ENCODE measurements at places on chromosomes 1 and 21. TPM values are rescaled to one million over a fixed set of nuclear protein-coding genes. Genes with fewer than 3 reads are reported as not detected.

The FNDC5 gene
- 156 TPM for total RNA-seq

The CPLANE2 gene
- total RNA-seq = 9.7 TPM

The C1QB gene
- 102 TPM for total RNA-seq

The PLEKHO1 gene
- total RNA-seq = 44.3 TPM

The MRPS15 gene
- 119 TPM for total RNA-seq

The POTED gene
- total RNA-seq = not detected

The FALEC gene
- total RNA-seq = not detected

The OR2M3 gene
- total RNA-seq = not detected

The TNFRSF18 gene
- 0.32 TPM for total RNA-seq

- no peak for DNase-seq
These were observed 1.2 kb upstream of the PIK3C2B start for GRCh38 chr1:204495777-204496176.

- peak; percentile 84 for DNase-seq
These were observed 13.9 kb upstream of the CAMK1G start for GRCh38 chr1:209569455-209570207.

GRCh38 chr1:231763456-231763855, 136.9 kb downstream of the DISC1 start:
- DNase-seq = no peak

DNA sequence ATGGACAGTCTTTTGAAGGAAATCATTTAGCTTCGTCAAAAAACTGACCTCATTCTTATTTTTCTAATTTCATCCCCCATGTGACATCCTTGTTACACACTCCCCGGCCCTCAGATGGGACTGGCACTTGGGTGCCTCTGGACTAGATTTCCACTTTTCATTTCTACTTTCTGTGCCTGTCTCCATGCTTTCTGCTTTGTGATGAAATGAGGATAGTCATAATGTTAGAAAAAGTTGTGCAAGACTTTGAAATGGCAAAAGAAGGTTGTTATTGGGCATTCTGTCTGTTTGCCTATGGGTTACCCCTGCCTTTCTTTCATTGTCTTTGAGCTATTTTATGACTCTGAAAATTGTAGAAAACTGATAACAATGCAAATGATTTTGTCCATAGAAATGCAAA, 54.9 kb downstream of the MDM4 start:
- DNase-seq = no peak

- peak; percentile 77 for DNase-seq
These were observed 3.3 kb upstream of the SLC45A1 start for GRCh38 chr1:8314346-8315280.

GRCh38 chr1:11352058-11352715, 79.2 kb downstream of the UBIAD1 start:
- DNase-seq = no peak

GRCh38 chr1:230681599-230681998, 32.3 kb downstream of the AGT start:
- DNase-seq = no peak

DNA sequence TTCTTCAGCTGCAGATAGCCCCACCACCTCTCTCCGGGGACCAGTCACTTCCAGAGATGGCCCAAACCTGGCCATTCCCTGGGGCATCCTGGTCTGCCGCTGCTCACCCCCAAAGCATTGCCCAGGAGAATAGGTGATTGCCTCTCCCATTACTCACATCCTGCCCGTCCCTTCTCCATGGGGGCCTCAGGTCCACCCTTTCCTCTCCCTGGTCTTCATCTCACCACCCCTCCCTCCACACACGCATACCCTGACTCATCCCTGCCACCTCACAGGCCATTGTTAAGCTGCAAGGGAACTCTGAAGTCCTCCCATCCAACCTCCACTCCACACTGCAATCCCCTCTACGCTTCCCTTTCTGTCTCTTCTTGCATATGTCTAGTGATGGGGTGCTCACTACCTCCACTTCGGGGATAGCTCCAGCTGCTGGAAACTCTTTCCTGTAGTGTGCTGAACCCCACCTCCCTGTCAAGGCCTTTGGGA, at the start of gene PLEKHG5:
Gene PLEKHG5 (minus strand): TSS at position 188 of the 483 bp plus-strand sequence. CDS start 14,096 bp downstream, outside the sequence.
- no peak for DNase-seq

DNA sequence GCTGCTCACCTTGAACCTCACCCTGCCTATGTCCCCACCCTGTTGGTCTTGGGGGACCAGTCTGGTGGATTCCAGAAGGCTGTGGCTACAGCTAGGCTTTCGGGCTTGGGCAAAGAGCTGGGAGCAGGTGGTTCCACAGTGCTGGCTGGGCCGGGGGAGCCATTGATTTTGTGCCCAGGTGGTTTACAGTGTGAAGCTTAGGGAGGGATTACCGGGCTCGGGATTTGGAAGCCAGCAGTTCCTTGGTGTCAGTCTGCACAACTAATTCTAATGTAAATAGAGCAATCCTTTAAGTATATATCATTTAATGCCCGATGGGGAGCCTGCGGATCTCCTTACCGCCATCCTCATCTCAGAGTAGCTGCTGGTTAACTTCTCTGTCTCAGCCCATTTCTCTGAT, 38.2 kb downstream of the PRDM16 start:
- no peak for DNase-seq

GRCh38 chr1:198102454-198102827, 54.4 kb upstream of the NEK7 start:
- DNase-seq = no peak

- no peak for DNase-seq
These were observed 1285.8 kb upstream of the NCAM2 start for GRCh38 chr21:19712441-19712840.

GRCh38 chr21:16504766-16505165, 775.0 kb downstream of the USP25 start:
- no peak for DNase-seq

DNA sequence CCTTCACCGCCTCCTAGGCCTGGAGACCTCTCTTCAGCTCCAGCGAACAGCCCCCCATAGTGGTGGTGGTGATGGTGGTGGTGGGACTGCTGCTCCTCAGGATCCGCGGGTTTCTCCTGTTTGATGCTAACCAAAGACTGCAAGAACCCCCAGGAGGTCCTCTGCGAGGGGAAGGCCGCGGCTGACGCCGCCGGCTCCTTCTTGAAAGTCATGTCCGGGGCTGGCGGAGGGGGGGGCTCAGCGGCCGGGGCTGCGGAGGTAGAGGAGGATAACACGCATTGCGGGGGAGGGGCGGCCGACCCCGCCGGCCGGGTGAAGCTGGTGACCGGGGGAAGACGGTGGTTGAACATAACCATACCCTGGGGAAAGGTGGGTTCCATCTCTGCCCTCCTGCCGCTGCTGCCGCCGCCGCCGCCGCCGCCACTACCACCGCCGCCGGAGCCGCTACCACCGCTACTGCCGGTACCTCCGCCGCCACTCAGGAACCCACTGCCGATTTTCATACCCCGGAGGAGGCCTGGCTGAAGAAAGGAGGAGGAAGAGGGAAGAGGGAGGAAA, 554 bp downstream of the ZNF281 start:
- peak; percentile 56 for DNase-seq

DNA sequence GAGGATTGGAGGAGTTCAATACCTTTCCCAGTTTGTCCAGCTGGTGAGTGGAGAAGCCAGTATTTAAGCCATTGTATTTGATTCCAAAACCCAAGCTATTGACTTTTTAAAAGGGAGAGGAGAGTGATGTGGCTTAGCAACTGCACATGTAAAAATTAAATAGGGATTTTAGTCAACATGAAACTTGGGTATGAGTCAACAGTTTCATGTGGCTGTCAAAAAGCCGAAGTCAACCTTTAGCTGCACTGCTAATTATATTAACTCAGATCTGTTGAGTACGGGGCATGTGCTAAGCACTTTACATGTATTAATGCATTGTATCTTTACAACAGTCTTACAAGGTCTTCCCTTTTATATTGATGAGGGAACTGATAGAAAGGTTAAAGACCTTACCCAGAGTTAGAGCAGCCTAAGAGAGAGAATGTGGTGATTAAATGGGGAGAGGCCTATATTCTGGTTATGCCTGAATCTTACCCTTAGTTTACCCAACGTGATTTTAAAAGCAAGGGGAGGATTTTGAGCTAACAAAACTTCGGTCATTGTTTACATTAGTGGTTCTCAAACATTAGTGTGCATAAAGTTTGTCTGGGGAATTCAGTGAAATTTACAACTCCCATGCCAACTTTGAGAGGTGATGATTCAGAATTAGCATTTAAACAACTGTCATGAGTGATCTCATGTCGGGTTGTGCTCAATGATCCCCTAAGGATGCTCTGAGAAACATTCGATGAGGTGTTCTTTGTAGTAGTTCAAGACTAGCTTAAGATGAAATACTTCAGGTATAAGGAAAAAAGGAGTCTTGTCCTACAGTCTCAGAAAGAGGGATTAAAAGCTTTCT, 6.9 kb upstream of the SLC35F3 start:
- no peak for DNase-seq

DNA sequence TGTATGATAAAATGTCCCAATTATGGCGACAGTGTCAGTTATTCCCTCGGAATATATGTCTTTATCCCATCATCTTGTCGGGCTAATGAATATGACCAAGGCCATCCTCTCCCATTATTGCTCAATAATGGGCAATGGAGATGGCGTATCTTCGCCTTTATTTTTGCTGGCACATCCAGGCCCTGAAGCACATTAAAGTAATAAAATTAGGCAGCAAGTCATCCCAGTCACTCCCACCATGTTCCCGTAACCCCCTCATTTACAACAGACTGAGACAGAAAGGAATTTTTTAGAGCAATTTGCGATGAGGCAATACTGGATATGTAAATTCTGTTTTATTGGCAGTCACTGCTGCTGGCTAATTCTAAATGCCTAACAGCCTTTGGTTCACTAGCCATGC, 35.3 kb downstream of the CLIC6 start:
- DNase-seq = no peak

- peak; percentile 46 for DNase-seq
These were observed 5.2 kb downstream of the DIO1 start for GRCh38 chr1:53899206-53899628.

- DNase-seq = no peak
These were observed 25.4 kb downstream of the PIK3CD start for GRCh38 chr1:9676815-9677393.

GRCh38 chr1:151356696-151357095, 9.6 kb upstream of the RFX5 start:
- no peak for DNase-seq

GRCh38 chr21:31299291-31300147, 44.5 kb downstream of the TIAM1 start:
- DNase-seq = no peak

- no peak for DNase-seq
These were observed 6.8 kb downstream of the HCRTR1 start for GRCh38 chr1:31624309-31624708.

DNA sequence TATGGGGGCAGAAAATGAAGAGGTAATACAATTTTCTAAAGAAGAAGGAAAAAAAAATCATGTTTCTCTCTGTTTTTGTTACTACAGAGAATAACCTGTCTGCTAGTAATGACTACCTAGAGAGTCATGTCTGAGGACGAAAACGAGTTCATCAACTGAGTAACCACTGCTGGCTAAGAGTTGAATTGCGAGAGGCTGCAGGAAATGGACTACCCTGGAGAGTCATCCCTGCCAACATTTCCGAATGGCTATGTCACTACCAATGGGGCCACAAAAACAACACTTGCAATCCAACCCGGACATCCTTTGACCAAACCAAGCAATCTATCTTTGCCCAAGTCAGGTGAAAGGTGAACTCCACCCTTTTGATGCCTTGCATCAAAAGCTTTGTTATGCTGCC, 120.6 kb downstream of the FCRL5 start:
- DNase-seq = no peak

- DNase-seq = no peak
These were observed 13.0 kb upstream of the KCNC4 start for GRCh38 chr1:110196917-110197765.

GRCh38 chr1:13760340-13760739, 60.4 kb downstream of the PRDM2 start:
- no peak for DNase-seq

Measured in left ventricle myocardium superior (tissue), 1 donor.